ENCODE measurements at places on chromosomes 11 and 22. TPM values are rescaled to one million over a fixed set of nuclear protein-coding genes. Genes with fewer than 3 reads are reported as not detected.

- DNase-seq, result no peak
These were observed 54.0 kb upstream of the SLC22A12 start for GRCh38 chr11:64536997-64537396.

The CARD18 gene
- not detected for total RNA-seq

DNA sequence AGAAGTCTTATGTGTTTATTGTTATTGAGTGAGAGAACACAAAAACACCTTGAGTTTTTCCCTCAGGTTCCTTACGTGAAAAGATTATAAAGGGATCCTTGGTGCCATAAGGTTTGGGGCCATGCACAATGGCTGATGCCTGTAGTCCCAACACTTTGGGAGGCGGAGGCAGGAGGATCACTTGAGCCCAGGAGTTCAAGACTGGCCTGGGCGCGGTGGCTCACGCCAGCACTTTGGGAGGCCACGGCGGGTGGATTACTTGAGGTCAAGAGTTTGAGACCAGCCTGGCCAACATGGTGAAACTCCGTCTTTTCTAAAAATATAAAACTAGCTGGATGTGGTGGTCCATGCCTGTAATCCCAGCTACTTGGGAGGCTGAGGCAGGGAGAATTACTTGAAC is 5.4 kb downstream of the SMDT1 start:
- DNase-seq, result no peak

- no peak for DNase-seq
These were observed 355.7 kb downstream of the CNTN5 start for GRCh38 chr11:99376463-99376862.

The OR52I1 gene
- not detected for total RNA-seq

The AGBL2 gene
- total RNA-seq, result 0.20 TPM

GRCh38 chr11:106697058-106697457 is 321.2 kb downstream of the GUCY1A2 start:
- no peak for DNase-seq

The MN1 gene
- 0.22 TPM for total RNA-seq

The IL17REL gene
- total RNA-seq, result under 0.01 TPM

GRCh38 chr11:85826116-85826855 is 15.3 kb upstream of the SYTL2 start:
- peak; percentile 31 for DNase-seq

DNA sequence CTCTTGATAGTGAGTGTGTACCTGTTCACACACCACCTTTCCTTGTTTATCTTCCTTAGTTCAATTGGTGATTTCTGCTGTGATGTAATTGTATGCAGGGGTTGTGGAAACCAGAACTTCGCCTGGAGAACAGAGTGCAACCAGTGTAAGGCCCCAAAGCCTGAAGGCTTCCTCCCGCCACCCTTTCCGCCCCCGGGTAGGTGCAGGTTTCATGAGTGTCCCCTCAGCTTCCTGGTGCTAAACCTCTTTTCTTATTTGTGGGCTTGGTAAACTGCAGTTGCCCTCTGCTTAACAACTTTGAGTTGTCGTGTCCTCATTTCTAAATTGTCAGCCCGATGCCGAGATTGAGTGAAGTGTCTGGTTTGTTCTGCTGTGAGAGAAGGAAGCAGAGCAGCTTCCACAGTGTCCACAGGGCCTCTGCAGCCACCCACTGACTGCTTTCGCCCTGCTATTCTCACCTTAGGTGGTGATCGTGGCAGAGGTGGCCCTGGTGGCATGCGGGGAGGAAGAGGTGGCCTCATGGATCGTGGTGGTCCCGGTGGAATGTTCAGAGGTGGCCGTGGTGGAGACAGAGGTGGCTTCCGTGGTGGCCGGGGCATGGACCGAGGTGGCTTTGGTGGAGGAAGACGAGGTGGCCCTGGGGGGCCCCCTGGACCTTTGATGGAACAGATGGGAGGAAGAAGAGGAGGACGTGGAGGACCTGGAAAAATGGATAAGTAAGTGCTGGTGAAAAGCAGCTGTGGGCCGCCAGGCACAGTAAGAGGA is 7.1 kb upstream of the GAS2L1 start:
- no peak for DNase-seq

- no peak for DNase-seq
These were observed 10.2 kb upstream of the ACAT1 start for GRCh38 chr11:108111126-108111525.

Measured in lung microvascular endothelial cell (primary cell).